ENCODE measurements at places on chromosomes 4 and X. TPM values are rescaled to one million over a fixed set of nuclear protein-coding genes. Genes with fewer than 3 reads are reported as not detected.

Gene TMEM156
- total RNA-seq, result 0.47 TPM

Gene MTHFD2L
- total RNA-seq, result 9.2 TPM

Gene SYTL4
- total RNA-seq, result 3.6 TPM

Gene DUSP21
- total RNA-seq, result not detected

Gene LEF1
- 0.71 TPM for total RNA-seq

Gene NR3C2
- total RNA-seq, result 18.4 TPM

Gene UGT2B11
- total RNA-seq, result not detected

Gene GPAT3
- 39.0 TPM for total RNA-seq

Gene GLRA3
- total RNA-seq, result not detected

Gene FAM47E
- total RNA-seq, result 2.2 TPM

Gene SOX3
- total RNA-seq, result not detected

Gene ZMYM3
- 11.9 TPM for total RNA-seq

Gene JCHAIN
- 9.0 TPM for total RNA-seq

Gene GAK
- 38.1 TPM for total RNA-seq

Gene GNRHR
- total RNA-seq, result not detected

Gene HOPX
- 17.1 TPM for total RNA-seq

Gene BANK1
- 2.4 TPM for total RNA-seq

Gene MAGEA9B
- not detected for total RNA-seq

Gene ADH4
- total RNA-seq, result 1.1 TPM

Gene TSPAN6
- 10.1 TPM for total RNA-seq

Gene PASD1
- not detected for total RNA-seq

Gene RENBP
- total RNA-seq, result 14.7 TPM

Gene FGF13
- total RNA-seq, result 4.3 TPM

Gene HHIP
- 0.31 TPM for total RNA-seq

Gene GSX2
- total RNA-seq, result not detected

Gene MUC7
- total RNA-seq, result not detected

Gene PCDH11X
- 0.29 TPM for total RNA-seq

Gene TEX28
- not detected for total RNA-seq

Gene ASB5
- 2.0 TPM for total RNA-seq

Gene RNF212
- 1.7 TPM for total RNA-seq

Gene ARAP2
- total RNA-seq, result 8.6 TPM

Gene TLL1
- total RNA-seq, result 2.4 TPM

Gene CTAG1B
- not detected for total RNA-seq

Gene ADRA2C
- total RNA-seq, result 6.8 TPM

Gene DCX
- total RNA-seq, result not detected

Gene ADH1B
- total RNA-seq, result 201 TPM

Gene NIPAL1
- total RNA-seq, result 0.53 TPM

Gene NDP
- total RNA-seq, result not detected

Gene MOB1B
- total RNA-seq, result 20.3 TPM

Gene ITM2A
- 168 TPM for total RNA-seq

Gene HSPA4L
- 9.3 TPM for total RNA-seq

Gene CD99L2
- 62.6 TPM for total RNA-seq

Gene BMP3
- total RNA-seq, result 0.09 TPM

Gene FREM3
- total RNA-seq, result 0.08 TPM

Gene TBL1X
- 9.4 TPM for total RNA-seq

Gene TRMT2B
- 15.6 TPM for total RNA-seq

Gene SLITRK2
- total RNA-seq, result 0.91 TPM

Gene TAF1
- 17.8 TPM for total RNA-seq

Gene IQCM
- not detected for total RNA-seq

Gene TMSB15A
- total RNA-seq, result not detected

Gene FAM47A
- total RNA-seq, result not detected

Gene TCEAL2
- 2.7 TPM for total RNA-seq

Measured in left cardiac atrium (tissue), 4 donors.